ENCODE measurements at places on chromosomes 5 and 9.

- DNase-seq = no peak
Observed at GRCh38 chr5:124519396-124519795, 227.0 kb downstream of the ZNF608 start.

- no peak for DNase-seq
Observed at GRCh38 chr9:129235041-129235930, 57.2 kb upstream of the IER5L start.

DNA sequence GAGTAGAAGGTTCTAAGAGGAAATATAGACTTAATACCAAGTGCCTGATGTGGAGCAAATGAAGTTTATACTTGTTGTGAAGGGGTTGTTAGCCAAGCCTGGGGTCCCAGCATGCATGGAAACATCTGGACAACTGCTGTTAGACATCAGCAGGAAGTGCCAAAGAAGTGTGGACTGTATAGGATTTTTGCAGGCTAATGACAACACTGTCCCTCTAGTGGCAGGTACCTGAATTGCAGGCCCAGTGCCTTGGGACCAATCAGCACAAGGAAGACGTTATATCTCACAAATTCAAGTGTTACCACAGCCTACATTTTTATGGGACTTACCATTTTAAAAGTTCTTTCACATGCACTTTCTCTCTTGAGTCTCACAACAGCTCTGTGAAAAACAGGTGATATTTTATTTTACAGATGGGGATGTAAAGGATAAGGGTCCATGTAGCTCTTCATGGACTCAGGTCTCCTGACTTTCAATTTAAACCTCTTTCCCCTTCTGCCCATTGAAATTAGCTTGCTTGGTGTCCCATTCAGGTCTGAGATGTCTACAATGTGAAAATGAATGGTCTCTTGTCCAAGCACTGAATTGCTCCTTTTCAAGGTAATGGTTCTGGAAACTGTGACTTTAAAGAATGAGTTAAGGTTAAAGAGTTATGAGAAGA is 89.0 kb upstream of the MAP1B start:
- peak; percentile 69 for DNase-seq

DNA sequence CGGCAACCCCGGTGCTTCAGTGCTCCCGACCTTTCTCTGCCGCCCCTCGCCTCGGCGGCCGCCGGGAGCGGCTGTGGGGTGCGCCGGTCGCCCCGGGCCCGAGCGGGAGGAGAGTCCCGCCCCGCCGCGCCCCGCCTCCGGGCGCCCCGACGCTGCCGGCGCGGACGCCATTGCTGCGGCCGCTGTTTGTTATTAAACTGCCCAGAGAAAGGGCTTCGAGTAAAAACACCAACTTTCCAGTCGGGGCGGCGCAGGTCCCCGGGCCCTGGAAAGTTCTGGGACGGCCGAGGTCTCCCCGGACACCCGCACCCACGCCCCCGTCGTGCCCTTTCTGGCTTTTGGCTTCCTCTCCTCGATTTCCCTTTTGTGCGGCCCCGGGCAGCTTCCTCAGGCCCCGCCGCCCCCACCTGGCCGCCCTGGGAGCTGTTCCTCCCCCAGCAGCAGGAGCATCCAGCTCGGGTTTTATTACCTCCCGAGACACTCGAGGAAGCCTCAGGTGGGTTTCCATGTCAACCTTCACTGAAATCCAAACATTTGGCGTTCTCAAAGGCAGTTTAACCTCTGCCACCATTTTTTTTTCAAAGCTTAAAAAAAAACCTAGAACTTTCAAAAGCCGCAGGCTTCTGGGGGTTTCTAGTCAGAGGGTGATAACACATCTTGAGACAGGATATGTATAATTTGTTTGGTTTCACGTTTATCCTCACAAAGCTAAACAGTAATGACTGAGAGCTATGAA is 334.4 kb downstream of the CWC27 start:
- DNase-seq = peak; percentile 52

- peak; percentile 40 for DNase-seq
Observed at GRCh38 chr9:38362852-38363588, 29.5 kb upstream of the ALDH1B1 start.

- no peak for DNase-seq
Observed at GRCh38 chr9:18890372-18890771, 142.6 kb downstream of the SAXO1 start.

Measured in activated naive CD4-positive, alpha-beta T cell treated with anti-CD3 and anti-CD28 coated beads, Interleukin-2, amount 10 ng/mL, durations not matched to agents 7 days and 5 days (primary cell).